Placental pericyte (primary cell): ENCODE measurements at places on chromosomes 2 and 18. TPM values are rescaled to one million over a fixed set of nuclear protein-coding genes. Genes with fewer than 3 reads are reported as not detected.

Gene NIFK
- total RNA-seq = 40.5 and 62.4 TPM in 2 replicates

Gene AOX1
- total RNA-seq = 1.8 and 11.9 TPM in 2 replicates

Gene FTCDNL1
- total RNA-seq = 0.22 and 0.43 TPM in 2 replicates

Gene CKAP2L
- total RNA-seq = 0.88 and 59.1 TPM in 2 replicates
